Type B pancreatic cell (in vitro differentiated cells): ENCODE measurements at places on chromosomes 5 and 9. TPM values are rescaled to one million over a fixed set of nuclear protein-coding genes. Genes with fewer than 3 reads are reported as not detected.

QRFP gene
- total RNA-seq: not detected in 2 replicates

DNA sequence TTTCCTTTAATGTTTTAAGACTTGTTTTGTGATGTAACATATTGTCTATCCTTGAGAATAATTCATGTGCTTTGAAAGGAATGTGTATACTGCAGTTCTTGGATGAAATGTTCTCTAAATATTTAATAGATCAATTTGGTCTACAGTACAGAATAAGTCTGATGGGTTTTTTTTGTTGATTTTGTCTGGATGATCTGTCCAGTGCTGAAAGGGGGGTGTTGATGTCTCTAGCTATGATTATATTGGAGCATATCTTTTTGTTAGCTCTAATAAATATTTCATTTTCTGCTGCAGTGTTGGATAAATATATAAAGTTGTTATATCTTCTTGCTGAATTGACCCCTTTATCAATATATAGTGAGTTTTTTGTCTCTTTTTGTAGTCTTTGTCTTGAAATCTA is 269.9 kb upstream of the TUSC1 start:
- no peak for DNase-seq

ST8SIA4 gene
- 18.0 and 21.4 TPM in 2 replicates for total RNA-seq

SLC4A9 gene
- total RNA-seq: 0.17 TPM in 1 of 2 replicates, not detected in the other
